ENCODE measurements at places on chromosomes 7 and 10.
A peak's percentile ranks its signal among the peaks of the same experiment; 100 is the strongest.

GRCh38 chr7:68074242-68074641 is 1077.6 kb downstream of the TYW1 start:
- DNase-seq = no peak

- DNase-seq = no peak
These were observed 163.1 kb downstream of the PTPRN2 start for GRCh38 chr7:158424531-158424930.

DNA sequence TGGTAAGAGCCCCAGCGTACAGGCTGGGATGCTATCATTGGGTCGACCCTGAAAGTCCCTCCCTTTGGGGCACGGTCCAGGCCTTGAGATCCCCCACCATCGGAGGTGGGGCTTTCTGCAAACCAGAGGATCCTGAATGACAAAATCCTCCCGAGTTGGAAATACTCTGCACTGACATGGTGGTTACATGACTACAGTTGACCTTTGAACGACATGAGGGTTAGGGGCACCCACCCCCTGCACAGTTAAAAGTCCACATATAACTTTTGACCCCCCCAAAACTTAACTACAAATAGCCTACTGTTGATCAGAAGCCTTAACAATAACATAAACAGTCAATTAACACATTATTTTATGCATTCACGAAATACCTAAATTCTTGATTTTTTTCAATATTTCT is 13.1 kb downstream of the HSPA12A start:
- no peak for DNase-seq

GRCh38 chr10:61634746-61635145 is 28.0 kb upstream of the CABCOCO1 start:
- no peak for DNase-seq

DNA sequence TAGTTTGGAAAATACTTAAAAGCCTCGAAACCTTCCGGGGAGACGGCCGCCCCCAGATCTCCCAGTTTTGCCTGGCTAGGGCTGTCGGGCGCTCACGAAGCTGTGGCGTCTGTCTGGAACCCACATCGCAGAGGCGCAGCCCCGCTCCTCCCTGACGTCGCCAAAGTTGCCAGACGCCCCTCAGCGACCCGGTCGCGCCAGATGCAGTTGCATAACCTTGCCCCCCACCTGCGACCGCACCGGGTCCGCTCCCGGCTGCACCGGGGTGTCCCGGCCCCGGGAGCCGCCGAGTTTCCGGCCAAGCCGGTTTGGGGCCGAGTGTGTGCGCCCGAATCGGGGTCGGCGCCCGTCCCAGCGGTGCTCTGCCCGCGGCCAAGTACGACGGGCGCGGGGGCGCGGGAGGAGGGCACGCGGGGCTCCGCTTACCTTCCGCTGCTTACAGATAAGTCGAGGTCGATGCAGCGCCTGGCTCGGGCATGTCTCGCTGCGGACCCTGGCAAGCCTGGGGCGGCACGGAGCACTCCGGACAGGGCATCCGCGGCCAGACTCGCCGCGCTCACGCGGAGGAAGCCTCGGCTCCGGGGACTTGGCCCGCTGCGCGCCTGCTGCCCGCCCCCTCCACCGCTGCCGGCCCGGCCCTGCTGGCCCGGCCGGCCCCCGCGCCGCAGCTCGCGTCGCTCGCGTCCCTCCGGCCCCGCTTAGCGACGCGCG is 665 bp downstream of the INSYN2A start:
- DNase-seq = no peak

DNA sequence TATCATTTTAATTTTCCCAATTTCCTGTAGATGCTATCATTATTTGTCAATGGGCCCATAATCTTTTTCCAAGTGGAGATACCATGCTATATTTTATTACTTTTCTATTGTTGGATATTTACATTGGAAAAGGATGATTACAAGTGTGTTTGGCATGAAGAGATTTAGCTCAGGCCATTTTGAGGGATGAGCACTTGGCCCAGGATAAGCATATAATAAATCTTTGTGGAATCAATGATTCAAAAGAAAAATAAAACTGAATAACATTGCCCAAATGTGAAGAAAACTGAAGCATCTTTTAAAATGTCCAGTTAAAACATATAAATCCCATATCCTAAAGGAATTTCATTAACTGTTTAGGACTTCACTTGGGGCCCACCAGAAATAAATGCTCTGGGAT is 260.9 kb upstream of the BMPER start:
- no peak for DNase-seq

- DNase-seq = peak; percentile 40
These were observed 26.0 kb upstream of the ZNF273 start for GRCh38 chr7:64876792-64877713.

- no peak for DNase-seq
These were observed 33.1 kb downstream of the SFMBT2 start for GRCh38 chr10:7377614-7378248.

- no peak for DNase-seq
These were observed 17.8 kb upstream of the CCDC71L start for GRCh38 chr7:106678795-106679152.

DNA sequence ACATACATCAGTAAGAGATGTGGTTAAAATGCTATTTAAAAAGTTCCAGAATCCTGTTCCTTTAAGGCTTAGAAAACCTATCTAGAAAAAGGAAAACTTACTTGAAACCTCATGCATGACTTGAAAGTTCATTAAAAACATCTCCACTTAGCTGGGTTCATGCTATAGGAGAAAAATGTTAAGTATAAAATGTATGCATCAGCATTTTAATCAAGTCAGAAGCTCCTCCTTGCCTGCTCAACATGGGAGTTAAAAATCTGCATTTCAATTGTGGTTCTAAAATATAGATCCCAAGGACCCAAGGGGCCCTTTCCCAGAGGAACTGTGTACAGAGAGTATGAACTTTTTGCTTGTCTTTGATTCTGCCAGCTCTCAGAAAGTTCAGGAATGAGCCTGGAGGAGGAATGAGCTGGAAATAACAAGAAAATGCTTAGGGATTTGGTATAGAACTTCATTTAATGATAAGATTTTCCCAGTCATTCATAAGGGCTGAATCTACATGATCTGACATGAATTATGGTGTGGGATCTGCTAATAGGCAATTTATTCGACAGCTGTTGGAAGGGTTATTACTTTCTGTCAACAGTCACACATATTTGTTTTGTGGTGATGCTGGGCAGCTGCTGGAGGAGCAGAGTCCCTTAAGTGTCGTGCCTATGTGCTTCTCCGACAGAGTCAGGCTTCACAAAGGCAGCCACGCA is 85.6 kb upstream of the MTPN start:
- DNase-seq = no peak

DNA sequence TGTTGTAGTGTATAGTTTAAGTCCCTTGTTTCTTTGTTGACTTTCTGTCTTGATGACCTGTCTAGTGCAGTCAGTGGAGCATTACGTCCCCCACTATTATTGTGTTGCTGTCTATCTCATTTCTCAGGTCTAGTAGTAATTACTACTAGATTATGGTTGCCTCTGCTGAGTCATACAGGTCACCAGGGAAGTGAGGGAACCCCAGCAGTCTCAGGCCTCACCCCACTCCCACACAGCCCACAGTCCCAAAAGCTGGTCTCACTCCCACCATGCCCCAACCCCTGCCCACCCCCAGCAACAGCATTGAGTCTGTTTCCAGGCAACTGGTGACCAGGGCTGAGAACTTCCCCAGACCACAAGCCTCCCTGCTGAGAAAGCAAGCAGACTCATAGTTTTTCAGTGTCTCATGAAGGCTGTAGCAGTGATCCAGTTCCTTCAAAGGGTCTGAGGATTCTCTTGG is 88.0 kb downstream of the PLXDC2 start:
- DNase-seq = no peak

- no peak for DNase-seq
These were observed 42.4 kb downstream of the TNS3 start for GRCh38 chr7:47539398-47540052.

DNA sequence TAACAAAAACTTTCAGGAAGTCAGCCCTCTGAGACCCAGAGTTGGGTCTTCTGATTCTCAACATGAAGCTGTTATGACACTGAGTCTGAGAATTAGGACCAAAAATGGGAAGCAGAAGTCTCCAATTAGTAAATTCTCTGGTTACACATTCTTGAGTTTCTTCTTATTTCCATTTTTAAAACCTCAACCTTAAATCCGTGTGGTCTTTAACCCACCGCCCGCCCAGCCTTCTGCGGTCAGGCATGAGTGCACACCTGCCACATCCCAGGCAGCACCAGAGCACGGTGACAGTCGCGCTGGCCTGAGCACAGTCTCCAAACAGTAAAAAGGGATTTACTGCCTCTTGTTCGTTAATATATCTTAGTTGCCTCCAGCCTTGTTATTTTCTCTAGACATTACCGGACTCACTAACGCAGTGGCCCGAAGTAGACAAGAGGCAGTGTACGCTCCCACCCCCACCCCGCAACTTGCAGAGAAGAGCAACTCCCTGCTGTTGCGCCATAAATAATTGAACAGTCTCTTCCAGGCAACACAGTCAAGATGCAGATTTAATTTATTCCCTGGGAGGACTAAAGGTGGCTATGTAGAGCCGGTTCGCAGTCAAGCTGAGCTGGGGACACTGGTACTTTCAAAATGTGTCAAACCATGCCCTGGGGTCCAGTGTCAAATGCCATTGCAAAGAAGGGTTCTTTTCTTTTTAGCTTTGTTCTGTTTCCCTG is 147.0 kb upstream of the CELF2 start:
- no peak for DNase-seq

DNA sequence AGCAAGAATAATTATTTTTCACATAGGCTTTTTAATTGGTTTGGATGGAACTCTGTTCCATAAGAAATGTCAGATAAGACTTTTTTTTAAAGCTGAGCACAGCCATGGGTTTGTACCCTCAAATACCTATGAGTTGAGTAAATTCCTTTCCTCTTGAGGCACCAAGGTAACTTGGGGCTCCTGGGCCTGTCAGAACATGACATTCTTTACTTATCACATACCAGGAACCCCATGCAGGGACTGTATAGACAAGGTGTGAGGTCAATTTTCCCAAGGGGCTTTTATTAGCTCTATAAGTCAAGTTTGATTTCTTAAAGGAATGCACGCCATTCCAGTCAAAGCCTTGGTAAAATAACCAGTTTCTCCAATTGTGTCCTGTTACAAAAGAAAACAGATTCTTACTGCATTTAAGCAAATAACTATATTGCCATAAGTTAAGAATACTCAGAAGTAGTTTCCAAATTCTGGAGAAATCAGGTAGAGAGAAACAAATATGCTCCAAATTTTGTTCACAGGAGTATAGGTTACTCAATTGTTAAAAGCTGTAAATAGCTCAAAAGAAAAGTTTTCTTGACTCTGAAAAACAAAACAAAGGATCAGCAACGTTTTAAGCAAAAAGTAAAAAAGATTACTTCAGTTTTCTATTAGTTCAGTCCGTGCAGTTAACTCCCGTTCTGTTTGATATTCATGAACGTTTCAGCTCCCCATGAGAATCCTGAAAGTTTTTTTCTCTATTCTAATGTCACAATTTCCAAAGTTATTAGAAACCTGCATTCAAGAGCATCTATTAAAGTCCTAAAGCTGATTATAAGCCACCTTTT is 167.5 kb upstream of the NAMPT start:
- no peak for DNase-seq

GRCh38 chr7:155209478-155210319 is 88.0 kb upstream of the INSIG1 start:
- no peak for DNase-seq

- no peak for DNase-seq
These were observed 186.3 kb upstream of the ADARB2 start for GRCh38 chr10:1923586-1923985.

- DNase-seq = no peak
These were observed 694 bp upstream of the FAS start for GRCh38 chr10:88989824-88990383.

- DNase-seq = no peak
These were observed 208.2 kb upstream of the PRKCQ start for GRCh38 chr10:6788231-6788630.

- DNase-seq = no peak
These were observed 551.8 kb upstream of the NRP1 start for GRCh38 chr10:33886299-33886698.

DNA sequence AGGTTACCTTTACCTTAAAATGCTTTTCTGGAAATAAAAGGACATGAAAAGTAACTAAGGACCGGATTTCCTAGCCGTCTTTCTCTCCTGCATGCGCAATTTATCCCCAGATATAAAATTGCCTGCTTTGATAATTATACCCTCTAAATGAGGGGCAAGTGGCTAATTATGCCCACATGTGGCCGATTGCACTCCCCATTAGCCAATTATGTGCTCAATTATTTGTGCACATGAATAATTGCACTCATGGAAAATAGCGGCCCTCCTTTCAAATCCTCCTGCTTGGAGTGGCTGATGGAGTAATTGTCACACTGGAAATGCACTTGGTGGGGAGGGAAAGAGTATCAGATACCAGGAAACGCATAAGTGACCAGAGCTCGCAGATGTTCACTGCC is 66.4 kb upstream of the ATRNL1 start:
- no peak for DNase-seq

DNA sequence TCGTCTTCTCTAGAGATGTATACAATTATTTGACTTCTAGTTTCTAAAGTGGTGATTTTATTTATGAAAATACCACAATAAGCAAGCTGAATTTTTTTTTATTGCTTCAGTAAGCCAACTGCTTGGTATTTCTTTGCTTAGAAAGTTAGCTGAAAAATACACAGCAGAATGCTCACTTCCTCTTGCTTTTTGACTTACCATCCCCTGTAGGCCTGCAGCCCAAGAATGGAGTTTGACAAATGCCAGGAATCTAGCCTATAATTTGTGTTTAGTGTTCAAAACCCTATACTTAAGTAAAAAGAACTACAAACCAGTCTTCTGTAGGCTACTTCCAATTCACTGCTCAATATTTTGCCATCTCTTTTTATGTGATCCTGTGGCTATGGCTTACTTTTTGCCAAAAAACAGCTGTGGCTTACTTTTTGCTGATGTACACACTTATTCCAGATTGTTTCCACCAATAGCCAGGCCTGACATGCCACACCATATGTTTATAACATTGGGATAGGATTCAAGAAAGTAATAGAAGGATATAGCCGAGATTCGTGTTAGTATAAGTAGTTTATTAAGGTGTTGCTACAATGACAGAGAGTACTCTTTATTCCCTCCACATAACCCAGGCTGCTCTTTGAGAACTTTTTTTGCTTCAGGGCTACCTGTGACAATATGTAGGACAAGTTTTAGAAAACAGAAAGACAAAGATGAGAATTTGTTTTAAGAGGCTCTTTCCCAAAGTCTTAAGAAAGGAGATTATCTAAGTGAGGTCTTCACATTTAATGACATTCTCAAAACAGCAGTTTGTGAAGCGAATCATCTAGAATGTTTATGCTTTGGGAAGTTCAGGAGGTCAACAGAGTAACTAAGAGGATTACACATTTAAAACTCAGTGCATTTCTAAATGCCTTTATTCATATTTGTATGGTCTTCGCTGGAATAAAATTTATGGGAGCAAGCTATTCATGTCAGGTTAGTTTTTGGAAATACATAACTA is 263.9 kb upstream of the FZD1 start:
- no peak for DNase-seq

GRCh38 chr10:101716891-101717659 is 22.1 kb upstream of the FBXW4 start:
- peak; percentile 82 for DNase-seq

- DNase-seq = peak; percentile 84
These were observed 1.2 kb downstream of the CCDC6 start for GRCh38 chr10:59905066-59905730.

GRCh38 chr10:62029401-62029800 is 127.9 kb downstream of the ARID5B start:
- DNase-seq = no peak

- no peak for DNase-seq
These were observed 98.7 kb downstream of the RALA start for GRCh38 chr7:39721919-39722597.

Data from activated CD4-positive, alpha-beta T cell treated with anti-CD3 and anti-CD28 coated beads, Interleukin-2, amount 50 U/mL, for 16 hours (primary cell).